ENCODE measurements at places on chromosomes 5 and 9.

GRCh38 chr9:89792189-89793123 lies 187.6 kb downstream of the GADD45G start:
- DNase-seq, result no peak

- DNase-seq, result no peak
Observed at GRCh38 chr5:96327722-96328121, 105.3 kb downstream of the PCSK1 start.

DNA sequence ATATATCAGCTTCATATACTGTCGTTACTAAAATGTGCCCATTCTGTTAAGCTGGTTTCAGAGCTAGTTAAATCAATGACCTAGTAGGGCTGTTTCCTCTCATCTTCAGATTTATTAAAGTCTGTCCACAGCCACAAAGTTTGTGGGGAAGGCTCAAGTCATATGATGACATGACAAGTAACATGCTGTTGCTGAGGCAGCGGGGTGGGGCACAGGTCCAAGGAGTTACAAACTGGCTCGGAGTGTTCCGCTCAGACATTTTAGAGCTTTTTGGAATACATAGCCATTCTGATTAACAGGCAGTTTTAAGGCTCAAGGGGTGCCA lies 2.7 kb upstream of the ANP32B start:
- no peak for DNase-seq

- no peak for DNase-seq
Observed at GRCh38 chr9:134313470-134313869, 12.8 kb upstream of the RXRA start.

DNA sequence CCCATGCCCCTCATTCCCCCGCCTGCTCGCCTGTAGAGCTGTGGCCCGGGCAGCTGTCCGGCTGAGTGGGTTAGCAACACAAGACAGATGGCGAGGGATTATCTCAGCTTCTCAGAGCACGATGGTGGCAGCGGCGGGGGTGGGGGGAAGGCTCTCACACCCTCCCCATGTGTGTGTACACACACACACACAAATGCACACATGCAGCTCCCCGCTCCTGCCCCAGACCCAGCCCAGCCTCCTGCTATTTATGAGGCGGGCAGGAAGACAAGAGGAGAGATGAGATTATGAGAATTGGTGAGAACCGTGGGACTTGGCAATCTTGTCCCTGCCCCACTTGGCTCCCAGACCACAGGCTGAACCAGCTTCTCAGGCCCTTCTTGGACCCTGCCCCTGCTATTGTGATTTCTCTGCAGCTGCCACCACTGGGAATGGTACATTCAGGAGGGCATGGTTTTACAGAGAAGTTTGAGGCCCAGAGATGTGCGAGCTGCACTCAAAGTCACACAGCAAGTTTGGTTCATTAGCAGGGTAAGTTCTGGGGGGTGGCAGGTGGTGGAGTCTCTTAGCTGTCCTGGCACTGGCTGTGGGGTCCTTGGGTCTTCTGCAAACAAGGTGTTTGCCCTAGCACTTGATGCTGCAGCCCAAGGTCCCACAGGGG lies 51.0 kb upstream of the PSD2 start:
- DNase-seq, result no peak

DNA sequence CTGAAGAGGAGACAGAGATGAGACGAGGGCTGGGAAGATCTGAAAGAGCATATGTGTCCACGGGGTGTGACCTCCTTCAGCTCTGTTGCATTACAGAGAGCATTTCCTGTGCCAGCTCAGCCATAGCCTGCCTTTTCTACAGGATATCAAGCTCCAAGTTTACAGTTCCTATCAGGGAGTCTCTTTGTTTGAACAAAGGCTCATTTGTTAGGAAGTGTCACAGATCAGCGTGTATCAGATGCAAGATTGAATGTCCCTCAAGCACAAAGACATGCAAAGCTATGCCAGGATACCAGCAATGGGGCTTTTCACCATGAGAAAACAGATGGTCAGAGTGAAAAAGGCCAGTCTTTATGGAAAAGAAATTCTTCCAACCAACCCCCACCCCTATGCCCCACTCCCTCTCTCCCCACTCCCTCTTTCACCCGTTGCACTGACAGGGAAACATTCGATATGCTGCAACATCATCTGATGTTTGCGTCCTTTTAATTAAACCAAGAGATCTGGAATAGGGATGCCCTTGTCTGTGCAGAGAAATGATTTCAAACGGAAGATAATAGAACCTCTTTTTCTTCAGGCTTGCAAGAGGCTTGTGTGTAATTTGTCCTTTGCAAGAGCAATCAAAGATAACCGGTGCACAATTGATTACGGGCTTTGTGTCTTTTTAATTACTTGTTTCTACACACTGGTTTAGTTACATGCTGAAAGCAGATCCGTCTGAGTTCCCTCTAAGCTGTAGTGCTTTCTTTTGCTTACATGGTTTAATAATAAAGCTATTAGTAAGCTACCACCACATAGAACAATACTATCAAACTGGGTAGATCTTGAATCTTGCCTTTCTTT lies 263.1 kb upstream of the RGMB start:
- no peak for DNase-seq

- DNase-seq, result no peak
Observed at GRCh38 chr5:155826611-155827507, 500.1 kb upstream of the SGCD start.

GRCh38 chr5:96200641-96201040 lies 232.4 kb downstream of the PCSK1 start:
- DNase-seq, result no peak

DNA sequence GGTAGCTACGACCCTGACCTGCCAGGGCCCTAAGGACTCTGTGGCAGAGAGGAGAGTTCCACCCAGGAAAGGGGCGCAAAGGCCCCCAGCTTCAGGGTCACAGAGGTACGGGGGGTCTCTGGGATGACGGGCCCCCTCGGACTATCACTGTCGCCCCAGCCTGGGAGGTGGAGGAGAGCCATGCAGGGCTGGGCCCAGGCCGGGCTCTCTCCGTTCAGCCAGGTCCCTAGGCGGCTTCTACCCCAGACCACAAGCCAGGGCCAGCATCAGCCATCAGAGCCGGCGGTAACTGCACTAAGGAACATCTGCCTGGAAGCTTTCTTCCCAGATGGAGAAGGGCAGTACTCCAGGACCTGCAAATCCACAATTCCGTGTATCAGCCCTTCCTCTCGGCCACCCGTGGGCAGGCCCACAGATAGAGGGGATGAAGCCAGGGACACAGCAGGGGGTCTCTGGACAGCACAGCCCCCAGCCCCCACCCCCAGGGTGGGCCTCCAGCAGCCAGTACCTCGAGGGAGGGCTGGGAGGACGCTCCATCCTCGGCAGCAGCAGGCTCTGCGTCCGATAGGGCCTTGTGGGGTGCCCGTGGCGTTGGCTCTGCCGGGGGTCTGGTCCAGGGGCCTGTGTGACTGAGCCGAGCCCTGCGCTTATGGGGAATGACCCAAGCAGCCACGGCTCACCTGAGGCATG lies 38.4 kb downstream of the NACC2 start:
- DNase-seq, result no peak

- no peak for DNase-seq
Observed at GRCh38 chr5:173707392-173707791, 90.9 kb upstream of the BOD1 start.

DNA sequence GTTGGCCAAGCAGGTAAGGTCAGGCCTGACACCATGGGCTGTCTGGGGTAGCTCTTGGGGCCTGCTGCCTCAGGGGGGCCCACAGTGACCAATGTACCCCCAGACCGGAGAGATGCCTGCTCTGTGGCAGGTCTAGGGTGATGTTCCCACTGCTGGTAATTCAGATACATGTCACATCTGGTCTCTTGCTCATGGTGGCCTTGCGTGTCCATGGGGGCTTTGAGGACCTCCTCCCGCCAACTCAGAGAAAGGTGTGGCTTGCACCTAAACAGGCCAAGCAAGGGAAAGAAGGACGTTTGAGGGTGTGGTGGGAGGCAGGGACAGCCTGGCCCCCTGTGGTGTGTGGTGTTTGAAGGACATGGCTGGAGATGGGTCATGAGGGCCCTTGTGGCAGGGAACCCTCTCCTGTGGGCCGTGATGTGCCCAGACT lies 75.2 kb downstream of the PHF2 start:
- no peak for DNase-seq

DNA sequence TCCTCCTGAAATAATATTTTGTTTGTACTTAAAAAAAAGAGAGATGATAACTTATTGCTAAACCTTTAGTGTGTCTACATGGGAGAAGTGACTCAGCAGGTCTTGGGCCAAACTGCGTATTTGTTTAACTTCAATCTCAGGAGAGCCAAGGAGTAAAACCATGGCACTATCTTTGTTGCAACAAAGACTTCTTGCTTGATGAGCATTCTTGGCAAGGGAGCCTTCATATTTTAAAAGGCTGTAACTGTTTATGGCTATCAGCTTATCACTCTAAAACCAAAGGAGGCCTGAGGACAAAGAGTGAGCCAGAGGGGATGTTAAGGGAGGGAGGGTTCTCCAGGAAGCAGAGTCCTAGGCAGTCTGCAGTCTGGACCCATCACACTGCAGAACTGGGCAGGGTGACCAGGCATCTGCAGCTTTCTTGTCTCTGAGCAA lies 216.2 kb upstream of the S1PR3 start:
- no peak for DNase-seq

DNA sequence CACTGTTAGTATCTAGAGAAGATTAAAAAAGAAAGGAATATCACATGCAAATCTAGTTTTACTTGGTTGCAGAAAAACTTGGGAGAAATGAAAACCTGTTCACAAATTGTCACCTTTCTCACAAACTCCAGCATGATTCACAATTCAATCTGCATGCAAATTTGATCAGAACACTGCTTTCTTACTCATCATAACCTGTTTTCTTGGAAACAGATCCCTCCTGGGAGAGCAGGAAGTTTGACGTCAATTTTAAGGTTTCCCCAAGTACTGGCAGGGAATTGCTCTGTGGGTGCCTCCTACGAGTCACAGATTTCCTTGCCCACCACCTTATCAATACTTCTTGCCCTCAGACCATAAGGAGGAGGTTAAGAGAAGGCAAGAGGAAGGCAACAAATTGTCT lies 30.2 kb upstream of the HTR4 start:
- DNase-seq, result no peak

- no peak for DNase-seq
Observed at GRCh38 chr9:72586388-72587130, 65.2 kb downstream of the TMC1 start.

GRCh38 chr5:74367241-74367733 lies 273.2 kb downstream of the ENC1 start:
- peak; percentile 8 for DNase-seq

All from NT2/D1 (cell line).